ENCODE measurements at places on chromosomes 1 and 21. TPM values are rescaled to one million over a fixed set of nuclear protein-coding genes. Genes with fewer than 3 reads are reported as not detected.

The KRTAP22-1 gene
- not detected for total RNA-seq

The ITSN1 gene
- total RNA-seq = 5.5 TPM

DNA sequence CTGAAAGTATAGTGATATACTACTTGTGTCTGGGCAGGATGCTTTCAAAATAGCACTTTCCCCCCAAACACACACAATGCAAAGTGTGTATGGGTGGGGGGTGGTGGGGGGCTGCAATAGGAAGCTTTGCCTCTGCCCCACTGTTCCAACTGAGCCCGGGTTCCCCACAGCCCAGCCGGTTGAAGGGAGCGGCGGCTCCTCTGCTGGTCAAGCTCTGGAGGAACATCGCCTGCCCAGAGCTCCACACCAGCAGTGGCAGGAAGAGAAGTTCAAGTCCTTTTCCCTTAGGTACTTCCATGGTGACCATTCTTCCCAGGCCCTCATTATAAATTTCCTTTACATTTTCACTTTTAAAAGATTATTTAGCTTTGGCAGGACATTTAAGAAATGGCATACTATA lies 74.9 kb downstream of the CAPZB start:
- H3K4me1 ChIP-seq = peaks cover 43% of the 10 kb centered on the region
- no peaks in the 10 kb centered on the region for H3K27me3 ChIP-seq
- DNase-seq = no peak
- H3K27ac ChIP-seq = no peak overlapping the region
- H3K36me3 ChIP-seq = peaks cover 14% of the 10 kb centered on the region
- H3K4me3 ChIP-seq = no peak overlapping the region

- no peaks in the 10 kb centered on the region for H3K36me3 ChIP-seq
- no peaks in the 10 kb centered on the region for H3K27me3 ChIP-seq
- no peak overlapping the region for H3K27ac ChIP-seq
- H3K4me1 ChIP-seq = peaks cover 37% of the 10 kb centered on the region
- H3K4me3 ChIP-seq = no peak overlapping the region
Observed at GRCh38 chr1:101008229-101008834, 17.3 kb downstream of the DPH5 start.

The RCSD1 gene
- 45.9 TPM for total RNA-seq

The KCNE2 gene
- total RNA-seq = not detected

DNA sequence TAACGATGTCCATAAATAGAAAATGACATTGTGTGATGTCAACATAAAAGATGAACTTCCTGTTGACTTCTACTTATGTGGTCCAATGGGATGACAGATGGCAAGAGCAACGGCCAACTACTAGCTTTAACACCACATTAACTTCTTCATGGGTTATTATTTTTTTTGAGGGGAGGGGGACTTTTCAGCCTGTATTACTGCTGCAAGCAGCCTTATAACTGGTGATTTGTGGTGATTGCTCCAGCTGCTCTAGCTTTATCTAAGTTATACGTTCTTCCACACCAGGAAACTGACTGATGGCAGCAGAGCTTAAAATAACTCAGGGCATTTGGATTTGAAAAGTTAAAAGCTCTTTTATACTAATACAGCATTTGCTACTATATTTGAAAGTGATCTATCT lies 228.8 kb upstream of the B3GALT2 start:
- no peaks in the 10 kb centered on the region for H3K36me3 ChIP-seq
- no peak for DNase-seq
- H3K27me3 ChIP-seq = no peaks in the 10 kb centered on the region

The GJA9 gene
- not detected for total RNA-seq

DNA sequence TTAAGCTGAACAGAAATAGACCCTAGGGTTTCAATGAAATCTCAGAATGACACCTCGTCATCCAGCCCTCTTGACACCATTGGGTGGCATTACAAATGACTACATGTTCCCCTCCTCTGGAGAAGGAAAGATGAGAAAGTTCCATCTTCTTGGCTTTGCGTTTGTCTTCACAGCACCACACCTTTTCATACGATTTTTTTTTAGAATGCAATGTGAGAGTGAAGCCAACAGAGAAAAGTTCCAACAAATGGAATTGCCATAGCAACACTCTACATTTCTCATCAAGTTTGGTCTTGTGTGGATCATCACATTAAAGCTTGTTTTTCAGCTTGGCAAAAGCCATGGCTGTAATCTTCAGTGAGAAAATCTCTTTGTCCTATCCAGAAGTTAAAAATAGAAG lies 183.4 kb upstream of the SNX7 start:
- H3K36me3 ChIP-seq = no peaks in the 10 kb centered on the region
- no peak for DNase-seq
- H3K4me3 ChIP-seq = no peak overlapping the region
- H3K27ac ChIP-seq = no peak overlapping the region
- no peaks in the 10 kb centered on the region for H3K27me3 ChIP-seq

DNA sequence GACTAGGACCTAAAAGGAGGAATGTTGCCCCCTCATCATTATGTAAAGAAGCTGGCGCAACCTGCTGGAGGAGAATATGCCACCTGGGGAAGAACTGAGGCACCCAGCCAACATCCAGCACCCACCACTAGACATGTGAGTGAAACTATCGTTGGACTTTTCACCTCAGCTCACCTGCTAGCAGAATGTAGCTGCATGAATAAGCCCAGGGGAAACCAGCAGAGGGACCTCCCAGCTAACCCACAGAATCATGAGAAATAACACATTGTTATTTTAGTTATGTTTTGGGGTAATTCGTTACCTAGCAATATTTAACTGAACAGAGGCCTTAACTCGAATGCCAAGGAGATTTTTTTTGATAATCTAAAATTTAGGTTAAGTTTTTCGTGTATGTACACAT lies 542.5 kb upstream of the DAB1 start:
- no peak overlapping the region for H3K4me3 ChIP-seq
- H3K36me3 ChIP-seq = no peaks in the 10 kb centered on the region
- no peaks in the 10 kb centered on the region for H3K27me3 ChIP-seq

DNA sequence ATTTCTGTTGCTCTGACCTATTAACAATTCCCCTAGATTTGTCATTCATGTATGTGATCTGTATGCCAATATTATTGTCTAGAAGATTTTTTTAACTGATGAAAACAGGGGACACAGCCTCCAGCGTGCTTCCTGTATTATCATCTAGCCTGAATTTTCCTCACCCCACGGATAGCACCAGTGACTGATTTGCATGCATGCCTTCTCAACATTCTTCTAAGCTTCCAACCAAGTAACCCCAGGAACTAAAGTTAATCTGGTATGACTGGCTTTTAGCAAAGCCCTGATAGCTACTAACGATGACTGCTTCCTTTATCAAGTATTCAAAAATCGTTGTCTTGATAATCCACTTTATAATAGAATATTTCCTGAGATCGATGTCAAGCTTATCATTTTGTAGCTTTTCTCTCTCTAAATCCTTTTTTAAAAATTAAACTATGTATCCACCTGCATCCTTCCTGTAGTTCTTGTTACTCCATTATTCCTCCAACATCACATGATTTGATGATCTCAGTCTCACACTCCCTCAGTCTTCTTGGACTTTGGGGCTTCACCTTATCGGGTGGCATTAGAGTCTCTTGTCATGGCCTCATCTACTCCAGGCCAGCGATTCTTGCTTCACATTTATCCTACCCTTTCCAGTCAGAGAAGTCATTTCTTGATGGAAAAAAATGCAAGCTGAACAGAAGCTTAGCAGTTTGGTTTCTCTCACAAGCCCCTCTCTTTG lies 19.0 kb downstream of the BCAR3 start:
- no peak overlapping the region for H3K4me3 ChIP-seq
- H3K27ac ChIP-seq = no peak overlapping the region
- H3K4me1 ChIP-seq = no peaks in the 10 kb centered on the region
- H3K36me3 ChIP-seq = no peaks in the 10 kb centered on the region
- no peaks in the 10 kb centered on the region for H3K27me3 ChIP-seq

The PLA2G2D gene
- total RNA-seq = not detected

DNA sequence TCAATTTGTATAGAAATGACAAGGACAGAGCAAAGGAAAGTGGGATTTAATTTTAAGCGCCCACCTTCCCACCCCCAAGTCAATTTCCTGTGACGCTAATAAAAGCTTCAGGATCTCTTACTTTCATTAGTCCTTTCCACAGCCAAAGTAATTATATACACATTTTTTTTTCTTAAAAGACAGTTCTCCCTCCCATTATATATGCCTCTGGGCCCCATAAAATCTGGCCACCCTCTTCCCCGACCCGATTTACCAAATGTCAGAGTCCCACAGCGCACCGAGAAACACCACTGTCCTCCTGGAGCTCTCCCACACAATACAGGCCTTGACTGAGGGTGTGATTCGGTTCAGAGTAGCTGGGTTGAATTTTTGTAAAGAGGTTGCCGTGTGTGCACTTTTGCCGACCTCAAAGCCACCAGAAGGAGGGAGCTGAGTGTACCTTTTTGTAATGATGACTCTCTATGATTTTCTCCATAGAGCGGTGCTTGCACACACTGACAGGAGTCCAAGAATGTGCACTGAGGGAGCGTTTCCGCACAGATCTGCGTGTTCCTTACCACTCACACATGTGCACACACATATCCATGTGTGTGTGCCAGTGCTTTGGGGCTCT lies 26.2 kb upstream of the IL10 start:
- DNase-seq = no peak
- no peaks in the 10 kb centered on the region for H3K36me3 ChIP-seq
- H3K4me1 ChIP-seq = peaks cover 43% of the 10 kb centered on the region
- H3K27me3 ChIP-seq = no peaks in the 10 kb centered on the region
- no peak overlapping the region for H3K27ac ChIP-seq

All from CD8-positive, alpha-beta memory T cell (primary cell).